ENCODE measurements at places on chromosomes 2 and 18.
A peak's percentile ranks its signal among the peaks of the same experiment; 100 is the strongest.

GRCh38 chr2:40474306-40474705, 22.4 kb upstream of the SLC8A1 start:
- no peak overlapping the region for H3K4me3 ChIP-seq
- H3K36me3 ChIP-seq, result no peaks in the 10 kb centered on the region

DNA sequence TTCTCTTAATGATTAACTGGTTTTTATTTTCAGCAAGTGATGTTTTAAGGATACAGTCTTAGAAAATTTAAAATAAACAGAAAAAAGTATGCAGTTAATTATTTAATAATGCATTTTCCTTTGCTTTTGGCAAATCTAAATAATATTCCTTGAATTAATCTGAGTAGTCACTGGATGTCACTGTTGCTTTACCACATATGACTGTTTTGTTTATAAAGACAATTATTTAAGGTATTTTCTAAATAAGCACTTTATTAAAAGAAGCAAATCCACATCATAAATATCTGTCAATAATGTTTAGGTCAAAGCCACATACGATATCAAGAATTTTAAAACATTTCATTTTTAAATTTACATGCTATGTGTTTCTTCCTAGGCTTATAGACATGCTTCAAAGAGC, 40.6 kb upstream of the TFPI start:
- no peak overlapping the region for H3K27ac ChIP-seq
- no peak for DNase-seq
- no peak overlapping the region for H3K4me3 ChIP-seq

DNA sequence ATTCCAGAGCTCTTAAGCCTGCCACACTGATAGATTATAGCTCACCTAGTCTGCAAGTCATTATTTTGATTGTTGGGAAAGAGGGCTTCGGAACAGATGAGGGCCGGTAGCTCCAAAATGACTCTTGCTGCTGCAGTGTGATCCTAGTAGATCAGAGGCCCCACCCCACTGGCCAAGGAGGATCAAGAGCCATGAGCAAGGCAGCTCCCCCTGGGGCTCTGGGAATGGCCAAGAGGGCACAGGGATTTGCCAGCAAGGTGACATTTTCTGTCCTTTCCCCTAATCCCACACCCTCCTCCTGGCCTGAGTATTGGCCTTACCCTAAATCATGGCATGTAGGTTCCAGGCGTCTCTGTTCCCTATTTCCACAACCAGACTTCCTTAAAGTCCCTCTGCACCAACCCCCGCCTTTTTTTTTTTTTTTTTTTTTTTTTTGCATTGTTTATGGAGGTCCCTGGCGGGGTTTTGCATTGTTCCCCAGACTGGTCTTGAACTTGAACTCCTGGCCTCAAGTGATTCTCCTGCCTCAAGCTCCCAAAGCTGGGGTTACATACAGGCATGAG, 36.5 kb downstream of the EIF4E2 start:
- H3K4me3 ChIP-seq, result no peak overlapping the region
- no peak overlapping the region for H3K27ac ChIP-seq
- H3K4me1 ChIP-seq, result no peaks in the 10 kb centered on the region

GRCh38 chr2:102008490-102008889, 16.7 kb downstream of the IL1R2 start:
- H3K4me1 ChIP-seq, result peaks cover 3% of the 10 kb centered on the region
- no peak for DNase-seq
- no peak overlapping the region for H3K27ac ChIP-seq
- H3K27me3 ChIP-seq, result peaks cover 7% of the 10 kb centered on the region

GRCh38 chr2:187078297-187078696, 229.3 kb upstream of the ZSWIM2 start:
- no peaks in the 10 kb centered on the region for H3K27me3 ChIP-seq
- DNase-seq, result no peak
- no peak overlapping the region for H3K4me3 ChIP-seq
- H3K27ac ChIP-seq, result no peak overlapping the region
- H3K36me3 ChIP-seq, result no peaks in the 10 kb centered on the region

DNA sequence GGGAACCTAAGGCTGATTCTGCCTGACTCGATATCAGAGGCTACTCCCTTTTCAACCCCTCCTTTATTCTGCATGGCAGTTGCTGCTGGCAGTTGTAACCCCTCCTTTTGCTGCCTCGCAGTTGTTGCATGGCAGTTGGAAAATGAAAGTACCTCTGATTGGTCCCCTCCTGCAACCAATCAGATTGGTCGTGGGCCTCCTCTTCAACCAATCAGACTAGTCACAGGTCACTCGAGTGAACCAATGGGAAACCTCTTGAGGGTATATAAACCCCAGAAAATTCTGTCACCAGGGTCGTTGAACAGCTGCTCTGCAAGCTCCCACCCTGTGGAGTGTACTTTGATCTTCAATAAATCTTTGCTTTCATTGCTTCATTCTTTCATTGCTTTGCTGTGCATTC, 294.3 kb upstream of the SLC8A1 start:
- H3K4me3 ChIP-seq, result no peak overlapping the region
- H3K36me3 ChIP-seq, result no peaks in the 10 kb centered on the region
- H3K27me3 ChIP-seq, result no peaks in the 10 kb centered on the region
- no peak overlapping the region for H3K27ac ChIP-seq

DNA sequence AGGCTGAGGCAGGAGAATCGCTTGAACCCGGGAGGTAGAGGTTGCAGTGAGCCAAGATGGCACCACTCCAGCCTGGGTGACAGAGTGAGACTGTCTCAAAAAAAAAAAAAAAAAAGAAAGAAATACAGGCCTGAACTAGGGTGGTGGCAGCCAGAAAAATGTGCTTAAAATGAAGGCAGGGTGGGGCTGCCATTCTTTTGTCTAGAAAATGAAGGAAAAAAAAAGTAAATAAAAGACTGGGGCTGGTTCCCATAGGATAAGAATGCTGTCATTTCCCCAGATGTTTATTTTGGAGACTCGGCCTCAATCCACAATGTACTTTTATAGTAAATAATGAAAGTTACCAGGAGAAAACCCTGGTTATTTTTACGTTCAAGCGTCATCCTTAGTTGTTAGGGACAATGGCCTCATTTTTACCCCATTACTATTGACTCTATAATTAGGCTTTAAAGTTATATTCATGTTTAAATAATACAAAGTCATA, 58.9 kb downstream of the ATP8B1 start:
- no peak for DNase-seq
- H3K4me1 ChIP-seq, result no peaks in the 10 kb centered on the region
- no peaks in the 10 kb centered on the region for H3K36me3 ChIP-seq

GRCh38 chr2:164981217-164981990, 26.1 kb upstream of the SLC38A11 start:
- no peaks in the 10 kb centered on the region for H3K27me3 ChIP-seq
- no peak for DNase-seq
- no peak overlapping the region for H3K27ac ChIP-seq
- no peak overlapping the region for H3K4me3 ChIP-seq
- H3K36me3 ChIP-seq, result no peaks in the 10 kb centered on the region

DNA sequence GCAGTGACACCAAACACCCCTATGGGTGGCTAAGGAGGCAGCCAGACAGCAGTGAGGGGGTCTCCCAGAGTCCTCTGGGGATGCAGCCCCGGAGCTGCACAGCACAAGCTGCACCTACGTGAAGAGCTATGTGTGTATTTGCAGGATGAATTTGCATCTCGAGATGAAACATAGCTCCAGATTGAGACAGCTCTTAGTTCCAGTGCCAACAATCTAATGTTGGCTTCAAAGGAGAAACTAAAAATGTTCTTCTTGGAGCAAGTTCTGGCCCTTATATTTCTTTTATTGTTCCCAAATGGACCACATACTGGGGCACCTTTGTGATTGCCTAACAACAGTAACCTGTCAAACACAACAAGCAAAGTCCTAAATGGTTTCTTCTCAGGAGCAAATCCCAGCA, 233.9 kb downstream of the SLC4A3 start:
- no peak overlapping the region for H3K4me3 ChIP-seq
- no peaks in the 10 kb centered on the region for H3K4me1 ChIP-seq
- H3K36me3 ChIP-seq, result no peaks in the 10 kb centered on the region
- no peaks in the 10 kb centered on the region for H3K27me3 ChIP-seq

DNA sequence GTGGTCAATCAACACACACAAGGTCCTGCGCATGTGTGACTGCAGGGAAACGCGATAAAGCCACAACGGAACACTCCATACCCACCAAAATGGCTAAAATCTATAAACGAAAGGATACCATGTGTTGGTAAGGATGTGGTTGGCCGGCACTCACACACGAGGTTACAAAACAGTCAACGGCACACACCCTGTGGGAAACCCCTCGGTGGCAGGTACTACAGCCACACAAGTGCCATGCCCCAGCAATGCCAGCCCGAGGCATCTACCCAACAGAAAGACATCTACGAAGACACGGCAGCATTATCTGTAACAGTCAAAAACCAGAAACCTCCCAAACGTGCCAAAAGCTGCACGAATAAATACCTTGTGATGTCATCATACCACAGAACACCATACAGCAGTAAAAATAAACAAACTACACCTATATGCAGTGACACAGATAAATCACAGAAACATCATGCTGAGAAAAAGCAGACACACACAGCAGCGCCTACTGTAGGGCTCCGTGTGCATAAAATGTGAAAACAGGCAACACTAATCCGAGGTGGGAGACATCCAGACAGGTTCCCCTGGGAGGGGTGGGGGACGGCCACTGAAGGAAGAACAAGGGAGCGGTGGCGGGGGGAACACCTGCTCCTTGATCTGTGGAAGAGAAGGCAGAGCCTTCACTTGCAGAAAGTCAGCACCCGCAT, 36.7 kb downstream of the HDAC4 start:
- H3K27ac ChIP-seq, result peak overlapping the region; percentile 74
- H3K4me1 ChIP-seq, result peaks cover 26% of the 10 kb centered on the region
- H3K27me3 ChIP-seq, result no peaks in the 10 kb centered on the region
- no peak for DNase-seq
- H3K4me3 ChIP-seq, result no peak overlapping the region

DNA sequence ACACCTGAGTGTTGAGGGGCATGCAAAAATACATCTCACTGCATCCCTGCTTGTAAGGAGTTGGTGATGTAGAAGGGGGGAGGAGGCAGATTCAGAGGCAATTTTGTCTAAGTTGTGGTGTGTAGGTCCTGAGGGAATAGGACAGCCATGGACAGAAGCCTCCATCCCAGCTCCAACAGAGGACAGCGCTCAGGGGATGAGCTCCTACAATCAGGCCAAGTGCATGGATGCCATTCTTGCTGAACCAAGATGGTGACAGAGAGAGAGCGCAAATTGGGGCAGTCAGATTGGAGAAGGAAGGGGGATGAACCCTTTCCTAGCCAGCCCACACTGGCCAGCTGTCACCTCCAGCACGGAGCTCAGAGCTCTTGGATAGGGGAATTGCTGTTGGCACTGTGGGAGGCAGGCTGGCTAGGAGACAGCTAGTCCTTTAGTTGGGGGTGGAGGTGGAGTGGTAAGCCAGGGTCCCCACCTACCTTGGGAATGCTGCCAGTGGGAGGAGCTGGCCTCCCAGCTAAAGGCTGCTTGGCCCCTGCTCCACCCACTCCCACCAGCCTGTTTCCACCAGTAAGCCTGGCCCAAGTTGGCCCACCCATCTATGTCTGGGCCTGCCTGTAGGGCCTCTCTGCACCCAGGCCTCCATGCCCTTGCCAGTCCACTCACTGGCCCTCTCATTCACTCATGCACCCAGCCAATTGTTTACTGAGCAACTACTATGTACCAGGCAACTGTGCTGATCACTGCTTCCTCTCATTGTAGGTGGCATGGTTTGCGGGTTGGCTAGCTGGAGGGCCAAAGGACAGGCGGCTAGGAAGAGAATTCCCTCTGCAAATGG, 2.5 kb upstream of the PER2 start:
- H3K4me3 ChIP-seq, result no peak overlapping the region
- H3K27ac ChIP-seq, result no peak overlapping the region
- H3K27me3 ChIP-seq, result peaks cover 10% of the 10 kb centered on the region
